ENCODE measurements at places on chromosomes 6 and 20.
A peak's percentile ranks its signal among the peaks of the same experiment; 100 is the strongest.

DNA sequence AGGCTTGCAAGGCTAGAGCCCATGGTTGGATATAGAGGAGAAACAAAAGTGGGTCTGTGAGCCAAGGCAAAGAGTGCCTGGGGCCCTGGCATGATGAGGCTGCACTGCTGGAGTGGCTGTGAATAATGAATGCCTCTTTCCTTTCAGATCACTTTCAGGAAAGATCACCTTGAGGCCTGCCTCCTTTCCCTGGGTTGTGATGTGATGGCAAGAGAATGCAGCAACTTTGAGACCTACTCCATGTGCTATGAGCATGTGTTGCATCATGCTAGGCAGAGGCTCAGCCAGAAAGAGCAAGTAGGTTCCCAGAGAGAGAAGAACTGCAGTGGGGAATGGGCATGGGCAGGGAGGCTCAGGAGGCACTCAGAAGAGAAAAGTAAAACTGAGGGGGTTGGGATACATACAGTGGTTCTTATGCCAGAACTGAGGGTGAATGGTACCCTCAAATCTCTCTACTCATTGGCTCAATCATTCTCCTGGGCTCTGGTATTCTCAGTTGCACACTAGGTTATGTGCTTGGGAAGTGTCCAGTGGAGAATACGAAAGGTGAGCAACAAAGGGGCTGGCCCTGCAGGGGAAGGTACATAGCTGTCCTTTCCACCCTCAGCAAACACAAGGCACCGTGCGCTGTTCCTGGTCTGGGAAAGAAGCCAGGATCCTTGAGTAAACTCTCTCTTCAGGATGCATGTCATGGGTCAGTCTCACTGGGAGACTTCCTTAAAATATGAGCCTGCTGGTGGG lies 45.9 kb downstream of the CD164 start:
- DNase-seq: no peak

GRCh38 chr6:151961809-151962208 lies 154.3 kb downstream of the ESR1 start:
- DNase-seq: no peak

DNA sequence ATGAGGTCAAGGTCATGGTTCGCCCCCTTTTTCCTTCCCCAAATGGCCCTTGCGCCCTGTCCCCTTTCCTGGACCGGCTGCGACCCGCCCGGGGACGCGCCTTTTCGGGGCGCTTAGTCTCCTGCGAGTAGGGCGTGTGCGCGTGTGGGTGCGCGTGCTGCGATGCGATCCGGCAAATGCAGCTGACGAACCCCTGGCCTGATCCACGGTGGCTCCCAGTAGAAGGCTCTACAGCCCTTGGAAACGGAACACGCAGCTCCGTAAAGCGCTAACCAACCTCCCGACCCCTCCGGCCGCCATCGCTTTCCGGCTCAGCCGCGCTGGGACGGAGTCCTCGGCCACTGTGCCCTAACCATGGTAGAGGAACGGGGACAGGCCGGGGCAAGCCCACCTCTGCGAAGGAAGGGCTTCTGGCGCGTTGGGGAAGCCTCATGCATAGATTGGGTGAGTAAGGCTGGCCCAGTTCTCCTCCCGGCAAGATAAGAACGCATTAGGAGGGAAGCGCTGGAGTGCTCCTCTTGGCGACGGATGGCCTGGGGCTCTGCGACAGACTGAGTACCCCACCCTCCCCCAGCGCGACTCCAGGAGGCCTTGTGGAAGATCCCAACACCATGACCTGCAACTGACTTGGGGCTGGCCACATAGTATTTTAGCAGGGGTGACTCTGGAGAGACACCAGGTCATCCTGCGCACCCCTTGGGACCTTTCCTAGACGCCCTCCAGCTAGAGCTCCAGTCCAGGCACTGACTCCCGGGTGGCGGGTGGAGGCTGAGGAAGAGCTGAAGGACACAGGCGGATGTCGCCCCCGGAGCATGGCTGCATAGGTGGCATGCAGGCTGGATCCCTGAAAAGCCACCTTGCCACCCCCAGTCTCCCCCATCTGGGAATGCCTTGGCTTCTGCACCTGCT lies 1.1 kb upstream of the SLC4A11 start:
- DNase-seq: no peak

DNA sequence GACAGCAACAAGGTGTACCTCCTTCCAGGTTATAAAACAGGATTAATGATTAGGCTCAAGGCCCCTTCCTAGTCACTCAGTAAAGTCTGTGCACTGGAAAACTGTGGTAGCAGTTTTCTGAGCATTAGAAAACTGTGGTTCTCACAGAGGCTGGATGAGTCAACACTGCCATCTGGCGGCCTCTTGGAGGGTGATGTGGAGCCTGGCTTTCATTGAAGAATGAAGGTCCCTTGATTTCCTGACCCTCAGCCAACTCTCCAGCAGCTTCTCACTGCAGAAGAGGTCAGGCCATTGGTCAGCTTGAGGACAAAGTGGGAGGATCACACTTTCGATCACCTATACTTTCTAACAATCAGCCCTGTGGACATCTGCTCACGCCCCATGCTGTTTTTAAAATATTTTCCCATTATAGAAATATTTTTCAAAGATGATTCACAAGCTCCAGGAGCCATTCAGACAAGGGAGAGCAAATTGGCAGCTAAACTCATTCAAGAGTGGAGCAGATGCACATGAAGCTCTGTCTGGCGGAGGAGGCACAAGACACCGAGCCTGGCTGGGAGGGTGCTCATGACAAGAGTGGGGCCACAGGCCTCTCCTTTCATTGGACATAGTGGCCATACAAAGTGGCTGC lies 23.2 kb downstream of the PSMB1 start:
- peak; percentile 49 for DNase-seq

- no peak for DNase-seq
These were observed 130.5 kb upstream of the CNR1 start for GRCh38 chr6:88296694-88297093.

- DNase-seq: peak; percentile 8
These were observed 174.1 kb downstream of the ADAT2 start for GRCh38 chr6:143276436-143276835.

- no peak for DNase-seq
These were observed 5.1 kb upstream of the SYNJ2 start for GRCh38 chr6:157976345-157977175.

GRCh38 chr6:6230286-6230685 lies 90.2 kb downstream of the F13A1 start:
- no peak for DNase-seq

- no peak for DNase-seq
These were observed 42.0 kb downstream of the IRAK1BP1 start for GRCh38 chr6:78909391-78909790.

- DNase-seq: no peak
These were observed 152.8 kb downstream of the NFATC2 start for GRCh38 chr20:51389543-51390264.

DNA sequence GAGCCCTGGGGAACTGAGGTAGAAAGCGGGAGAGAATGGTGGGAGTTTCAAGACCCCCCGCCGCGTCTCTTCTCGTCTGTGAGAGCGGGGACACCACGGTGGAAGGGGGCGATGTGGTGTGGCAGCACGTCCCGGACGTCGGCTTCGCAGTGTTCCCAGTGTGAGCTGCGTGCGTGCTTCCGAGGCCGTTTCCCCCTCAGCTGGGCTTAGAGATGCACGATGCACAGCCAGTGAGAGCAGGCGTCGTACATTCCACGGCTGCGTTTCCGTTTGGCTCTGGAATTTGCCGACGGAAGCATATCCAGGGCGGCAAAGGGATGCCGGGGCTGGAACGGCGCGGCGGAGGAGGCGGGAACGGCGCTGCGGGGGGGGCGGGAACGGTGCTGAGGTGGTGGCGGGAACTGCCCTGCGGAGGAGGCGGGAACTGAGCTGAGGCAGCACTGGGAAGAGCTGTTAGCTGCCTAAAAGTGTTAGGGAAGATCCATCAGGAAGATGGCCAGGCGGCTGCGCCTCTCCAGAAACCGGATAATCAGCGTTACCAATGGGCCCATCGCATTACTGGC lies 37.7 kb downstream of the KIF25 start:
- no peak for DNase-seq

DNA sequence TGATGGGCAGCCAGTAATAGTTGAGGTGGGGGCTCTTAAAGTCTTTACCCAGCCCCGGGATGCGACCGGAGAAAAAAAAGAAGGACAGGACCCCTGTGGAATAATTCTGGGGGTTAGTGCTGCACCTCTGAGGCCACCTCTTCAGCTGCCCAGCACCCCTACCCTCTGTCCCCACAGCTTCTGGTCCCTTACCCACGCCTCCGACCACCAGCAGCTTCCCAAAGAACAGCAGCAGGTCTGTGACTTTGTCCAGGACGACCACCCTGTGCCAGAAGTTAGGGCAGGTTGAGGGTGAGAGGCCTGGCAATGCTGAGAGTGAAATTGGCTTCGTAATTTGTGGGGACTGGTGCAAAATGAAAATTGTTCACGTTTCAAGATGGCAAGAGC lies 2.2 kb upstream of the NEU1 start:
- no peak for DNase-seq

GRCh38 chr6:117359581-117359980 lies 66.2 kb downstream of the ROS1 start:
- DNase-seq: no peak

GRCh38 chr6:106027758-106028157 lies 58.4 kb upstream of the PRDM1 start:
- DNase-seq: no peak

- no peak for DNase-seq
These were observed 16.9 kb upstream of the ANKRD60 start for GRCh38 chr20:58245181-58245891.

- DNase-seq: peak; percentile 11
These were observed 436.2 kb upstream of the SOX4 start for GRCh38 chr6:21157186-21157929.

- DNase-seq: no peak
These were observed 76.8 kb upstream of the OGFRL1 start for GRCh38 chr6:71211799-71212198.

DNA sequence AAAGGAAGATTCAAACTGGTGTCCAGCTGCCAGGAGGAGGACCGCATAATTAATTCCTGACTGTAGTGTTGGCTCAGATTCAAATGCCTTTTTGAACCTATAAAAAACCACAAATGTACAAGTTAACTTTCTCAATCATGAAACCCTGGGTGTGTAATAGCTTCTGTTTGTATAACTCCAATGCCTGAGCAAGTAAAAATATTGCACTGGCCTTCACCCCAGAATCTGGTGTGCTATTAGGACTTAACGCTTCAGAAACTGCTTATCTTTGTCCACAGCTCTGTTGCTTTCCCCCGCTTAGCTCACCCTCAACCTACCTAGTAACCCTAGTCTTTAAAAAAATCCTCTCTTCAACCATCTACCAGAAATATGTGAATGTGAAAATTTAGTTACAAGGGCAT lies 119.1 kb upstream of the MAP7 start:
- no peak for DNase-seq

- no peak for DNase-seq
These were observed 23.9 kb upstream of the AHI1 start for GRCh38 chr6:135521431-135521830.

DNA sequence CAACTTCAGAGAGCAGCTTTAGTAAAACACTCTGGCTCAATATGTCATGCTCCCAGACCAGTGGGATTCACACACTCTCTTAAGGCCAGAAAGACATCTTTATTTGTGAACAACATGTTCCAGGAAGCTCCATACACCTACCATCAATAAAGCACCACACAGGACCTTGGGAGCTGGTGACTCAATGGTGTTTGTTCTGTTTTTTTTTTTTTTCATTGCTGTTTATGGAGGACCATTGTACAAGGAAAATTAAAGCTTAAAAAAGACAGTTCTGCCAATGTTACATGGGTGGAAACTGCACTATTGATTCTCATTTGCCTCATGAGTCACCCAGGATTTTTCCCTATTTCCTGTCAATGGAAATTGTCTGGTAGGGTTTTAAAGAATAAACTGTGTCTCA lies 36.3 kb upstream of the TENT5A start:
- no peak for DNase-seq

DNA sequence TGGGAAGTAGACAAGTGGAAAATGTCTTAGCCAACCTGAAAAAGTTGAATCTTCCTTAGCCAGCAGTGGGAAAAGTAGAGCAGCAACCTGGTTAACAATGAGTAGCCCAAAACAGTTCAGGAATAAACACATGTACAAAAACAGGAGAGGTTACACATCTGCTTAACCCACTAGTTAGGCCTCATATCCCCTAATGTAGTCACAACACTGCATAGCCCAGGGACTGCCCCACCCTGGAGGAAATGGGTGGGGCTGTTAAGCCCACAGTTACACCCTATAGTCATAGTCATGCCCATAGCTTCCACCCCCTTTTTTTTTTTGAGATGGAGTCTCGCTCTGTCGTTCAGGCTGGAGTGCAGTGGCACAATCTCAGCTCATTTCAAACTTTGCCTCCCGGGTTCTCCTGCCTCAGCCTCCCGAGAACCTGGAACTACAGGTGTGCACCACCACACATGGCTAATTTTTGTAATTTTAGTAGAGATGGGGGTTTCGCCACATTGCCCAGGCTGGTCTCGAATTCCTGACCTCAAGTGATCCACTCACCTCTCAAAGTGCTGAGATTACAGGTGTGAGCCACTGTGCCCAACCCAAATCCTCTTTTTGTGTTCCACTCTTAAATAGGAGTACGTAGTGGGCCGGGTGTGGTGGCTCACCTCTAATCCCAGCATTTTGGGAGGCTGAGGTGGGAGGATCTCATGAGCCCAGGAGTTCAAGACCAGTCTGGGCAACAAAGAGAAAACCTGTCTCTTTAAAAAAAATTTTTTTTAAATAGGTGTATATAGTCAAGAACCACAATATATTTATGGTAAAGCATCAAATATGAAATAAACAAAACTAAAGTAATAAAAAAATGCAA lies 24.5 kb downstream of the ILRUN start:
- peak; percentile 37 for DNase-seq

DNA sequence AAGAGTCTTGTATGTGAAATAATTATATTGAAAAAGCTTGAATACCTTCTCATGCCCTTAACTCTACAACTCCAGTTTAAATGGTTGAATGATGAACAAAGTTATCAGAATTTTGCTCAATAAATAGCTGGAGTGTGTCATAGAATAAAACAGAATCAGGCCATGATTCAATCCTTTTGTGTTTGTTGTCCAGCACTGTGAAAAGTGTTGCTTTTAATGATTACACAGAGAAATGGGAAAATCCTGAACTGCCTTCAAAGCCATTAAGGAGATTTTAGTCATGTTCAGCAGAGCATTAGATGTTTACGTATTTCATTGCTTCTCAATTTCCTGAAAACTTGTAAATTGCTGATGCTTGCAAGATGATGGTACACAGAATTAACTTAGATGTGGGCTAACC lies 262.9 kb upstream of the BTBD3 start:
- no peak for DNase-seq
